CD14-positive monocyte (primary cell): ENCODE measurements at places on chromosomes 7 and 10. TPM values are rescaled to one million over a fixed set of nuclear protein-coding genes. Genes with fewer than 3 reads are reported as not detected.

DNA sequence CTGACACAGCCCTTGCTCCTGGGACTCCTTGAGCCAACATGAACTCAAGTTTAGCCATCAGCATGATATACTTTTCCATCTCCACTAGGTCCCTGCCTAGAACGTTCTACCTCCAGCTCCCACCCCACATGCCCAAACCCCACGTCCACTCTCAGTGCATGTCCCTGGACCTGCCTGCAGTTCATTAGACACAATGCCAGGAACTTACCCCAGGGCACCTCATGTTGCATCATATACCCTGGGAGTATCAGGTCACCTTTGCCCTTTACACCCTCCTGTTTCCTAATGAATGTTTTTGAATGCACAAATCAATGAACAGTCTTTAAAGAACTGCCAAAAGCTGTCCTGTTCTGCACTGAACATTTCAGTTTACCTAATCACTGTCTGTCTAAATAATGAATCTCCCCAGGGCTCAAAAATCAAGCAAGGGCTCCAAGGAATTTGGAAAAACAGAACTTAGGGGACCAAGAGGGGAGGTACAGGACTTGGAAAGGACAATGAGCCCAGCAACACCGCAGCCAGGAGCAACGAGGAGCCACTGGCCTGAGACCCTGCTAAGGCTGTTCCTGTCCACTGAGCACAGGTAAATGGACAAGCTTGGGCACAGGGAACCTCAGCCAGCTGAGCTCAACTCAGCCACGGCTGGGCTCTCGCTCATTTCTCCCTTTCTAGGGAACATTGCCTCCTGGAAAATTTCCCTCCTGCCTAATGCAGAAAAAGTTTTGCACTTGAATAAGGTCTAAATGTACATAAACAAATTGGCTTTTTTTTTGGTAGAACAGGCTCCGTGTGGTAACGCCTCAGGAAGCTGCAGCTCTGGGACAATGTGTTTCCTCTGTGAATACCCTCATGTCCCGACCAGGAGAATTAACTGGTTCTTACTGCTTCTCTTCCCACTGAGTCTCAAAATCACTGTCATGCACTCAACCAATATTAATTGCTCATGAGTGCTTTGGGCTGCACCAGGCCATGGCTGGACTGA is 7.4 kb downstream of the MAT1A start:
- DNase-seq, result no peak

GRCh38 chr7:69301253-69301652 is 297.0 kb upstream of the AUTS2 start:
- DNase-seq, result no peak

GRCh38 chr7:131336956-131337355 is 9.3 kb downstream of the MKLN1 start:
- no peak for DNase-seq

Gene SHTN1
- polyA plus RNA-seq, result 7.8 and 22.6 TPM in 2 replicates

Gene OR2A42
- polyA plus RNA-seq, result not detected

Gene FAM131B
- not detected for polyA plus RNA-seq

Gene SCART1
- not detected for polyA plus RNA-seq
